ENCODE measurements at places on chromosomes 4 and X.

- H3K27me3 ChIP-seq: no peaks in the 10 kb centered on the region
- H3K4me3 ChIP-seq: no peak overlapping the region
- no peak overlapping the region for H3K27ac ChIP-seq
- peaks cover 29% of the 10 kb centered on the region for H3K4me1 ChIP-seq
- H3K36me3 ChIP-seq: no peaks in the 10 kb centered on the region
Observed at GRCh38 chr4:165191814-165192499, 15.4 kb upstream of the KLHL2 start.

GRCh38 chr4:182894681-182895275 is 22.4 kb downstream of the DCTD start:
- no peaks in the 10 kb centered on the region for H3K27me3 ChIP-seq
- no peak overlapping the region for H3K27ac ChIP-seq
- peaks cover 80% of the 10 kb centered on the region for H3K36me3 ChIP-seq
- no peak for DNase-seq
- no peaks in the 10 kb centered on the region for H3K4me1 ChIP-seq
- no peak overlapping the region for H3K4me3 ChIP-seq

GRCh38 chrX:103405009-103405333 is 28.6 kb downstream of the BEX3 start:
- peaks cover 4% of the 10 kb centered on the region for H3K27me3 ChIP-seq
- peaks cover 9% of the 10 kb centered on the region for H3K4me1 ChIP-seq
- DNase-seq: no peak
- H3K4me3 ChIP-seq: peak overlapping the region; percentile 82

DNA sequence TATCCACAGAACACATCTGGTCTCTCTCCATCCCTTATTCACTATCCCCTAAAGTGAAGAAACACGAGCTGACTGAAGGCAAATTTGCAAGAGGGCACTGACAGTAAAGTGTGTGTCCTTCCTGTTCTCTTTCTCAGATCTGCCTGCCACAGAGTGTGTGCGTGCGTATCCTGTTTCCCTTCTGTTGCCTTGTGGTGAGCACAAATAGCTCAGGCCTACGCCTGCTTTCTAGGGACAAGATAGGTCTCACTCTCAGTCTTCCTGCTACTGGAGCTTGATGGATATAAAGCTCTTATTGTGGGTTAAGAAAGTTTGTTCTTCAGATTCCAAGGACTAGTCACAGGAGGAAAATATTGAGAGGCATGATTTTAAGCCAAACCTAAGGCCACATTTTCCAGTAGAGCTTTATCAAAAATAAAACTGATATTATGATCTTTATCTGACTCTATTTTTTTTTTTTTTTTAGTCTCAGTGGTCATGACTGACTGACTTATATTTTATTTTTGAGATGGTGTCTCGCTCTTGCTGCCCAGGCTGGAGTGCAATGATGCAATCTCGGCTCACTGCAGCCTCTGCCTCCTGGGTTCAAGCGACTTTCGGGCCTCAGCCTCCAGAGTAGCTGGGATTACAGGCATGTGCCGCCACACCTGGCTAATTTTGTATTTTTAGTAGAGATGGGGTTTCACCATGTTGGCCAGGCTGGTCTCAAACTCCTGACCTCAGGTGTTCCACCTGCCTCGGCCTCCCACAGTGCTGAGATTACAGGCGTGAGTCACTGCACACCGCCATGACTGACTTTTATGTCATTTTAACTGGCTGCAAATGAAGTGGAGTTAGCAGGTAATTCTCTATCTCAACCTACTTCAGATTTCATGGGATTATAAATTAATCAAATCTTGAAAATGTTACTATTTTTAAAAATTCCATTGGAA is 140.3 kb upstream of the SH3RF1 start:
- peak overlapping the region; percentile 83 for H3K27ac ChIP-seq
- peak; percentile 43 for DNase-seq
- H3K4me1 ChIP-seq: peaks cover 29% of the 10 kb centered on the region
- peak overlapping the region; percentile 35 for H3K4me3 ChIP-seq

GRCh38 chrX:19568422-19568821 is 53.1 kb upstream of the MAP3K15 start:
- peak overlapping the region; percentile 65 for H3K27ac ChIP-seq
- H3K4me3 ChIP-seq: no peak overlapping the region
- H3K27me3 ChIP-seq: peaks cover 2% of the 10 kb centered on the region
- no peak for DNase-seq

- no peak for DNase-seq
- H3K4me3 ChIP-seq: no peak overlapping the region
- H3K27ac ChIP-seq: no peak overlapping the region
- H3K36me3 ChIP-seq: no peaks in the 10 kb centered on the region
- H3K4me1 ChIP-seq: no peaks in the 10 kb centered on the region
- H3K27me3 ChIP-seq: no peaks in the 10 kb centered on the region
Observed at GRCh38 chrX:152537373-152537772, 86.3 kb upstream of the GABRA3 start.

DNA sequence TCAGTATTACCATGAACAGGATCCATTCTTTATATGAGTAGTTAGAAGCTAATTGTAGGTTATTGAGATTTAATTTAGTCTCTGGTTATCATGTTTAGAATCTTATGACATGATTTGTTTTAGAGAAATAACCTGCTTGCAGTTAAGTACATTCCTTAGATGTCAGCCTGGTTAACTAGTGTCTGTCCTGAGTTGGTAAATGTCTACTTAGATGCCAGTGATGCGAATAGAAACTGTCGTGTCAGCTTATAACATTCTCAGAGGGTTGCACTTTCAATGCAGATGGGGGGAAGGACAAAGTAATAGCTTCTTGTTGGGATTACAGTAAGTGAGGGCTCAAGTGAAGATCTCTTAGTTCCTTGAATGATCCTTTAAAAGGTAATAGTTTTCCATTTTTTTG is 227.8 kb upstream of the SPRY1 start:
- H3K4me1 ChIP-seq: no peaks in the 10 kb centered on the region
- H3K4me3 ChIP-seq: no peak overlapping the region
- H3K36me3 ChIP-seq: peaks cover 6% of the 10 kb centered on the region
- DNase-seq: no peak
- H3K27ac ChIP-seq: no peak overlapping the region
- no peaks in the 10 kb centered on the region for H3K27me3 ChIP-seq

- no peak overlapping the region for H3K4me3 ChIP-seq
- H3K36me3 ChIP-seq: peaks cover 18% of the 10 kb centered on the region
- no peak overlapping the region for H3K27ac ChIP-seq
- peaks cover 14% of the 10 kb centered on the region for H3K4me1 ChIP-seq
Observed at GRCh38 chr4:185263419-185263818, 54.0 kb downstream of the SNX25 start.

DNA sequence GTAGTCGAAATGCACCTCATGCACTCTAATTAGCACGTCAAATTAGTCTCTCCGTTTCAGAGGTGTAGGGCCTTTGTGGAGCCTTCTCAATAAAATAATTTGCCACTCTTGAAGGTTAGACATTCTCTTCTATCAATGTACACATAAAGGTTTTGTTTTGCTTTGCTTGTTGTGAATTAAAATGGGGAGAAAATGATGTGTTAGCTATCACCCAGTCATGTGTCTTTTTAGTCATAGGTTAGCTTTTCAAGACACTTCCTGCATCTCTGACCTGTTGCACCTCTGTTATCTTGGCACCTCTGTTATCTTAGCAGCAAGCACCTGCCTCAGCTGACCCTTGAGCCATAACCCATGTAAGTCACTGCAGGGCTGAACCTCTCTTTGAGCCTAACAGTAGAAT is 936 bp downstream of the TMEM144 start:
- H3K27me3 ChIP-seq: peaks cover 32% of the 10 kb centered on the region
- no peak overlapping the region for H3K27ac ChIP-seq
- no peaks in the 10 kb centered on the region for H3K36me3 ChIP-seq
- H3K4me1 ChIP-seq: peaks cover 16% of the 10 kb centered on the region

DNA sequence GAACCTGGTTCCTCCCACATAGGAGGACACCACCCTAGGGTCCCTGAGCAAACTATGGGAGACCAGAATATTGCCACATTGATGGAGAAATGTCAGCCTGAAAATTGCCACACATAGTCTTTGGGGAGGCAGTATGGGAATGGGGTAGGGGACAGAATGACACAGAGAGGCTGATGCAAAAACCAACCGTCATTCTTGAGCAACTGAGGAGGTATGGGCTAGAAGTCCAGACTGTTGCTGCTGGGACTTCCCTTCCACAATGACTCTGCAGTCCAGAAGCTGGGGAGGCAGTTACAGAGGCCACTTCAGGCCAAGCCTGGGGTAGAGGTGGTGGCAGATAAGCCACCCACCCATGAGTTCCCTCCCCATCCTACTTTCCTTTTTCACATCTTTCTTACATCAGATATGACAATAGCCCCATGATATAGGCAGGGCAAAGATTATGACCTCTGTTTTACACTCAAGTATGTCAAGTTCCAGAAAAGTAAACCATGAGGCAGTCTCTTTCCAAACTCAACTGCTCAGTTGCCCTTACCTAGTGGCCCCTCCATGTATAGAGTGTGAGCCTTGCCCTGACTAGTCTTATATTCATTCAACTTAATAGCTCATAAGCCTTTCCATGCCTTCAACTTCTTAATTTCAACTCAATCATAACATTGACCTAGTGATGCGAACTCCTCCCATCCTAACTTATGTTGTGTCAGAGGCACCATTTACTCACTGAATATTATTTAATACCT is 41.7 kb downstream of the VSIG4 start:
- H3K36me3 ChIP-seq: no peaks in the 10 kb centered on the region
- H3K27me3 ChIP-seq: no peaks in the 10 kb centered on the region
- H3K4me1 ChIP-seq: peaks cover 57% of the 10 kb centered on the region
- H3K27ac ChIP-seq: no peak overlapping the region

DNA sequence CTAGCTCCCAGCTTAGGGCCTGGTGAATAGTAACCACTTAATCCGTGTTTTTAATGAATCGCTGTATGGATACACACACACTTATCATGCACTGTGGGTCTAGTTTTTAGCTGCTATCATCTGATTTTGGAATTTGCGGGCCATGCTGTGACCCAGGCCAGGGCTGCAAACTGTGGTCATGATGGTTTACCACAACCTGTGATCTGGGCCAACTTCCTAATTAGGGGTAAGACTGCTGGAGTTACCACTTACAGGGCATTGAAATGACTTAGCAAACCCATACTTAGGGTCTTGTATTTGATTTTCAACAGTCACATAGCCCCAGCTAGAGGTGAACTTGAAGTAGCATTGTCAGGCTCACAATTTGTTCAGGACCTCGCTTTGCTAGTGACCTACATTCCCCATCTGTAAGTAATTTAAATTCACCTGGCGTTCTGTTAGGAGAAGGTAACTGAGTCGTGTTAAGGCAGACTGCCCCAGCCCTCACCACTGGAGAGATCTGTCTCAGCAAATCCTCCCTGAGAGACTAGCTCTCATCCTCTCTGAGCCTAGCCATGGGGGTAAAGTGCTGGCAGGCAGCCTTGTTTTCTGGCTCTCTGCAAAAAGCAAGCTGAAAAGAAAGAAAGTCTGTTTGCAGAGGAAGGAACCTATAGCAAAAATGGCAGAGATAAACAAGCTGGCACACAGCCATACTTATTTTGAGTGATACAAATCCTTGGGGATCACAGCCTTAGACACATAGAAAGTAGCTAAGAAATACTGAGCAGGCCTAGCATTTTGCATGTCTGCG is 33.8 kb upstream of the EGFL6 start:
- H3K36me3 ChIP-seq: no peaks in the 10 kb centered on the region
- no peaks in the 10 kb centered on the region for H3K4me1 ChIP-seq
- H3K4me3 ChIP-seq: no peak overlapping the region
- no peak for DNase-seq
- no peaks in the 10 kb centered on the region for H3K27me3 ChIP-seq

- no peak for DNase-seq
- H3K36me3 ChIP-seq: peaks cover 83% of the 10 kb centered on the region
Observed at GRCh38 chr4:40212674-40213527, 16.1 kb downstream of the RHOH start.

- H3K27ac ChIP-seq: no peak overlapping the region
- peak overlapping the region; percentile 32 for H3K4me3 ChIP-seq
- DNase-seq: no peak
- peaks cover 2% of the 10 kb centered on the region for H3K27me3 ChIP-seq
- peaks cover 6% of the 10 kb centered on the region for H3K4me1 ChIP-seq
- H3K36me3 ChIP-seq: no peaks in the 10 kb centered on the region
Observed at GRCh38 chr4:158652920-158653319, 18.8 kb downstream of the C4orf46 start.

DNA sequence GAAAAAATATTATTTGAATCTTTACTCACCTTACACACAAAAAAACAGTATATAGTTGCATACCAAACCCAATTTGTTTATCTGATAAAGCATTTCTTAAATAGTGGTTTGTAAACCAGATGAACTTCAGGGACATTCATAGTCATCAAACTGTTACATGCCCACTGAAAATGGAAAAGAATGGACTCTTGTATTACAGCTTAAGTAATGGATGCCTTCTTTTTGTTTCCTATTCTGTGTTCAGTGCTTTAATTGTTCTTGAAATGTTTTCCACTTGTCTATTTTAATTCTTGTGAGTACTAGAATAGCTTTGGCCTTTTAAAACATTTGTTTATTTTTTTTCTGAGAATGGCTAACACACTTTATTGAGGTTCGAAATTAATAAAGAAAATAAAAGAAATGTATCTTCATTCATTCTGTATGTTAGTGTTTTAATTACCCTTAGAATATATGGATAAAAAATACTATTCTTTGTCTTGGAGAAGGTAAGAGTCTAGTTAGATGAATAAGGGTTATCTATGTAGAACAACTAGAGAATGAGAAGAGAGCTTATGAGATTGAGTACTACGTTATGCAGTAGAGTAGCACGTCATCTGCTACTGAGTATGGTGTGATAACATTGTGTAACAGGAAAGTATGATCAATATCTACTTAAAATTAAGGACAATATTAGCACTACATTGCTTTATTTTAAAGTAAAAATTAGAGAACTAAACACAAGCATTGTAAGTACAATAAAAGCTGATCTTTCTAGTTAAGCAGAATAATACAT is 9.9 kb downstream of the CPEB2 start:
- no peak for DNase-seq
- no peak overlapping the region for H3K27ac ChIP-seq
- H3K4me1 ChIP-seq: peaks cover 35% of the 10 kb centered on the region
- no peak overlapping the region for H3K4me3 ChIP-seq

GRCh38 chrX:19807414-19807813 is 80.0 kb downstream of the SH3KBP1 start:
- H3K4me3 ChIP-seq: no peak overlapping the region
- peaks cover 73% of the 10 kb centered on the region for H3K4me1 ChIP-seq
- H3K27ac ChIP-seq: no peak overlapping the region
- no peak for DNase-seq
- H3K36me3 ChIP-seq: peaks cover 10% of the 10 kb centered on the region

DNA sequence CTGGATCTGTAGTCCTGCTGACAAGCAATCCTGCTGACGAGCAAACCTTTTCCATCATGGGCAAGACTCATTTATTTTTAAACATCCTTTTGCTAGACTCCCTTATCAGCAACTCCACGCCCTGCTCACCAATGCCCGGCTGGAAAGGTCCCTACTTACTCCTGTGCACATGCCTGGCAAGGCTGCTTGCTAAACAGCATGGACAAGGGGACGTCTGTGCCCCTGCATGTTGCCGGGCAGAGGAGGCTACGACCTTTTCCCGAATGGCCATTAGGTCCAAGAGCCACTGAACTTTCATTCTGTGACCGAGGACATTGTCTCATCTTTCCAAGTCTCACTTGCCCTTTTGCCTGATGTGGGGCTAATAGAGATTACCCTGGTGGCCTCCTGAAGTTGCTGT is 98.6 kb downstream of the MGST2 start:
- H3K4me3 ChIP-seq: no peak overlapping the region
- peaks cover 1% of the 10 kb centered on the region for H3K27me3 ChIP-seq
- no peak overlapping the region for H3K27ac ChIP-seq
- H3K36me3 ChIP-seq: no peaks in the 10 kb centered on the region
- peaks cover 3% of the 10 kb centered on the region for H3K4me1 ChIP-seq
